ENCODE measurements at places on chromosomes 2 and 18.

DNA sequence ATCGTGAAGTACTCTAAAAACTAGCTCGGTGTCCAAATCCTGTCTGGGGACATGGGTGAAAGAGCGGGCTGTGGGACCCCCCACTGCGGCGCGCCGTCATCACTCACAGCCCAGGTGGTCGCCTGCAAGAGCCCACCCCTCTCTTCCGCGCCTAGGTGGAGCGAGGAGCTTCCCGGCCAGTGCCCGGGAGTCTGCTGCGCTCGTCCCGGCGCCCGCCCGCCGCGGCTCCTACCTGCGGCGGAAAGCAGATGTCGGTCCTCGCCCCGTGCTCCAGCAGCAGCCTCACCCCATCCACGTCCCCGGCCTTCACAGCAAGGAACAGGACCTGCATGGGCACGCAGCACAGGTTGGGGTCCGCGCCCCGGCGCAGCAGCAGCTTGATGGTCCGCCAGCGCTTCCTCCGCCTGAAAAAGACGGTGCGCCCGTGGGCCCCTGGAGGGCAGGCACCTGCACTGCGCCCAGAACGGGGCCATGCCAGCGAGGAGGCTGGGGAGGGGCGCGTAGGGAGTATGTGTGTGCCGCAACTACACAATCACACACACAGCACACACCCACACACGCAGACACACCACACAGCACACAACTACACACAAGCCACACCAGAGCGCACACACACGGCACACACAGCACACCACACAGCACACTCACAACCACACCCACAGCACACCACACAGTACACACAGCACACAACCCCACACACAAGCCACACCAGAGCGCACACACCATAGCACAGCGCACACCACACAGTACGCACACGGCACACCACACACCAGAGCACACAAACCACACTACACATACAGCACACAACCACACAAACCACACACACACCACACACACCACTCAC, 37.4 kb downstream of the ANKMY1 start:
- no peak for DNase-seq

GRCh38 chr2:133374781-133375180, 193.5 kb downstream of the NCKAP5 start:
- DNase-seq: no peak

DNA sequence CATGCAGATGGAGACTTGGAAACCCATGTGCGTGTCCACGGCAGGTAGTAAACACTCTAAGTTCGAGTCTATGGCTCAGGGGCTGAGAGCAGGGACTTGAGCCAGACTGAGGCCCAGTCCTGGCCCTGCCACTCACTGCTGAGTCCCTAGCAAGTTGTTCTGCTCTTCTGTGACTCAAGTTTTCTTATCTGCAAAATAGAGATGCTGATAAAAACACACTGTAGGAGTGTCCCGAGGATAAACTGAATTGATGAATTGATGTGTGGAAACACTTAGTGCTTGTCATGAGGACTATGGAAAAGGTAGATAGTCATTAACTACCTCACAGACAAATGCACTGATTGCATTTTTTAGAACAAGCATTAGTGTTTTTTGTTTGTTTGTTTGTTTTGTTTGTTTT, 73.2 kb downstream of the BOLA3 start:
- DNase-seq: no peak

DNA sequence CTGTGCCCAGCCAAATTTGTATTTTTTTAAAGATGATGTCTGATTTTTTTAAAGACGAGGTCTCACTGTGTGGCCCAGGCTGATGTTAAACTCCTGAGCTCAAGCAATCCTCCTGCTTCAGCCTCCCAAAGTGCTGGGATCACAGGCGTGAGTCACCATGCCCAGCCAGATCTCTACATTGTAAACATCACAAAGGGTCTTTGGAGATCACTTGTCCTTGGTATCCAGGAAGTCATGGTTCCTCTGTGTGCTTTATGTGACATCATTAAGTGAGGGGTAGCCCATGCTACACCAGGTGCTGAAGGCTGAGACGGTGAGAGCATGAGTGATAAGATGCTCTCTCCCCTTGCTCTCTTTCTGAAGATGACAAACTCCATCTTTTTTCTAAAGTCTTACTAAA, 7.0 kb upstream of the NUP35 start:
- DNase-seq: no peak

DNA sequence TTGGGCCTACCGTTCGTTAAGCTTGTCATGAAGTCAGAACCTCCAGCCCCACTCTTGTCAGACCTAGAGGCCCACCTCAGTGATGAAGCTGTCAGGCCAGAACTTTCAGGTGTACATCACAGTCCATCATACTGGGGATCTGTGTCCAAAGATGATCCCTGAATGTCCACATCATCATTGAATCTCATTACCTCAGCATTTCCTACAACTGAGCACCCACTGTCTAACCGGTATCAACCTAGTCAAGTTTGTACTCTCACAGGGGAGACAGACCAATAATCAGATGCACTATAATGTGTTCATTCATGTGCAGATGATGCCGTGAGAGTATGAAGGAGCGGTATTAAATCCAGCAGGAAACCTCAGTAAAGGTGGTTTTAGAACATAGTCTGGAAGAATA, 36.3 kb upstream of the EHBP1 start:
- no peak for DNase-seq

DNA sequence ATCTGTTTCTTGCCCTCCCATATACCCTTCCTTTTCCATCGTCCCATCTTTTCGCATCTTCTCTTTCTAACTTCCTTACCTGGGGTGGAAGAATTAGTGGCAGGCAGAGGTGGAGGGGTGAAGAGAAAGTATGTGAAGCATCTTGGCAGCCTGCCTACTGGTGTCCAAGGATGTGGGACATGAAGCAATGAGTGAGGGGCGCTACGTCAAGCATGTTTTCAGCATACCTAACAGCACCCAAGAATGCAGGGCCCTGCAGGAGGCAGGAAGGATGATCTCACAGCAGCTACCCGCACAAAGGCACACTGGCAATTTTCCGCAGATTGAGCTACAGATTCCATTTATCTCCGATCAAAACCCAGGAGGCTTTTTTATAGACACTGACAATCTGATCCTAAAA, 42.2 kb downstream of the METTL4 start:
- DNase-seq: no peak

GRCh38 chr18:36589857-36590543, 238.8 kb downstream of the TPGS2 start:
- no peak for DNase-seq

- DNase-seq: no peak
Observed at GRCh38 chr2:233982421-233983121, 65.4 kb downstream of the TRPM8 start.

DNA sequence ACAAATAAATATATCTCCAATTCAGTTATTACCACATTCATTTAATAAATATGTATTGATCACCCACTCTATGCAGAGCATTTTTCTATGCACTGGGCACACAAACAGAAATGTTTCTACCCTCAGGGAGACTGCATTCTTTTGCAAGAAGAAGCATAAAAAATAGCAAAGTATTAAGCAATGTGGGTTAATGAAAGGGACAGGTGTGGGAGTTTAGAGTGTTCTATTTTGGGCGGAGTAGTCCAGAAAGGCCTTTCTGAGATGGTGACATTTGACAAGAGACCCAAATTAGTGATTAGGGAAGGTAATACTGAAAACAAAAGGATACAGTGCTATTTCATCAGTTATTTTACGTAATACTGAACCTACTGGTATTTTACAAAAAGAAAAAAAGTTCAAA, 394.3 kb upstream of the CHST9 start:
- no peak for DNase-seq

DNA sequence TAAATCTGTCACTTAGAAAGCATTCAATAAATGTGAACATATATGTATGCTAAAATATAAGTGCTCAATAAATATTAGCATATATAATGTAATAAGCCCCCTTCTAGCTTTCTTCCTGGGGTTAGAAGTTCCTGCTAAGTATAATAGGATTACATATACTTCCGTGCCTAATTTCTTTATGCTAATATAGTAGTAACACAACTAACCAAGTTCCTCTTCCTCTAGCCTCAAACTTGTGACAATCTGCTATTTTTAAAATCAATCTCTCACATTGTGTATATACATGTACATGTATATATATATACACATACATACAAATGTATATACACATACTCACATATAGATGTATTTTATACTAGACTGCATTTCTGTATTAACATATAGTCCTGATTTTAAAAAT, 32.2 kb downstream of the TLK1 start:
- no peak for DNase-seq

- DNase-seq: no peak
Observed at GRCh38 chr18:36075862-36076587, 8.7 kb upstream of the RPRD1A start.

DNA sequence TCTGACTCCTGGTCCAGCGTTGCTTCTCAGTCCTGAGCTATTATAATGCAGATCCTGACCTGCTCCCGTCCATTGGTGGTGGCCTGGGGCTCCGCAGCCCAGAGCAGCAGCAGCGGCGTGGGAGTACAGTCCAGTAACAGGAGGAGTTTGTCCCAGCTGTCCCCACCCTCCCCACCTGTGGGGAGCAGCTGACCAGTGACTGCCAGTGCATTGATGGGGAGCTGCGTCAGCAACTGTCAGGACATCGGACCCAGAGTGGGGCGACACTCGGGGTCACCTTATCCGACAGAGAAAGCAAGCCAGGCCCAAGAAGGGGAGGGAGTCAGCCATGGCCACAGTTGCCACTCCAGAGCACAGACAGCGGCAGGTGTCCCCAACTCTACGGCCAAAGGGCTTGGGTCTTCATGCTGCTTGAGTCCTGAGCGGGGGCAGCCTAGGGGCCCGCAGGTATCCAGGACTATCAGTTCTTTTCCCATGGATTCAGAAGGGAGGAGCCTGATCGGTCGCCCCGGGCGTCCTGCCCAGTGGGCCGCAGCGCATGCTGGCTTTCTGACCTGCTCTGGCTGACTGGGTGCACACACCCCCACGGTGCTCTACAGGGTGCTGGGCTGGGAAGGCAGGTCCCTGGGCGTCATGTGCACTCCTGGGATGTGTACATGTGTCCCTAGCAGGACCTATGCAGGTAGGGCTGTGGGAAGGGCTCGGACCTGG, 29.7 kb downstream of the DNMT3A start:
- DNase-seq: no peak

DNA sequence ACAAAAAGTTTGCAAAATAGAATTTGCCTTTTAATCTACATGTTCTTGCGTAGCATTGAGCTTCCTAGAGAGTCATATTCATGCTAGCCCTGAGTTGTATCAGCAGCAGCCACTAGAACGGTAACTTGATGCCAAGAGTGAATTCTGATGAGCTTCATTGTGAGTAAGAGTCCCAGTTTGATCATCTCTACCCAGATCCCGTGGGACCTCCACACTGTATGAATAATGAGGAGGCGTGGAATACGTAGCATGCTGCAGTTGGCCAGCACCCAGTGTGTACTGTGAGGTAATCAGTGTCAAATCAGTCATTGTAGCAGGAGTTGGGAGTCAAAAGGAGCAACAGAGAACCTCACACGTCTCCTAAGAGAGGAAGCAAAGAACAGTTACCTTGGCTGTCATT, 197.9 kb downstream of the NEDD4L start:
- no peak for DNase-seq

DNA sequence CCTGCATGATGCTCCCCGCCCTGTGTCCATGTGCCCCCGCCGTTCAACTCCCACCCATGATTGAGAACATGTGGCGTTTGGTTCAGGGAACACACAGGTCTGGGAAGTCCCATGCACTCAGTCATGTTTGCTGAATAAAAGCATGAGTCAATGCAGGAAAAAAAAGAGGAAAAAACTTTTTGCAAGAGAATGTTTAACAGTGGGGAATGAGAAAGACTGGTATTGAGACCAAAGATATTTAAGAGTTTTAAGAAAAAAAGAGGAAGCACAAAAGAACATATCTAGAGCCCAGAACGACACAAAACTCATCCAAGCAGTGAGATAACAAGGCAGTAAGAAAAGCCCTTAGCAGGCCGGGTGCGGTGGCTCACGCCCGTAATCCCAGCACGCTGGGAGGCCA, 279.2 kb upstream of the THSD7B start:
- DNase-seq: no peak

DNA sequence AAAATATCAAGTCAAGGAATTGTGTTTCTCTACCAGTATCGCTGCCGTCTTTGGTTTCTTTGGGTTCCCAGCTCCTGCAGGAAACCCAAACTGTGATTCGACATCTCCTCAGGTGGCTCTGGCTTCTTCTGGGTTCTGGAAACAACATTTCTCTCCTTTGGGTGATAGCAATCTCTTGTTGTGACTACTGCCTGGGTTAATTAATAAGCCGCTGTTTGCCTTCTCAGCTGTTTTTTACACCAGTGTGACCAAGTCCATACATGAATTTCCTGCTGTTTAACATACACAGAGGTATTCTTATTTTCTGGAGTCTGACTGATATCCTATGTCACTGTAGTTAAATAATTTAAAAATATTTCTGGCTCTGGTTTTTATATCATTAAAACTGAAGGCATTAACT, 112.5 kb upstream of the DCC start:
- DNase-seq: no peak

DNA sequence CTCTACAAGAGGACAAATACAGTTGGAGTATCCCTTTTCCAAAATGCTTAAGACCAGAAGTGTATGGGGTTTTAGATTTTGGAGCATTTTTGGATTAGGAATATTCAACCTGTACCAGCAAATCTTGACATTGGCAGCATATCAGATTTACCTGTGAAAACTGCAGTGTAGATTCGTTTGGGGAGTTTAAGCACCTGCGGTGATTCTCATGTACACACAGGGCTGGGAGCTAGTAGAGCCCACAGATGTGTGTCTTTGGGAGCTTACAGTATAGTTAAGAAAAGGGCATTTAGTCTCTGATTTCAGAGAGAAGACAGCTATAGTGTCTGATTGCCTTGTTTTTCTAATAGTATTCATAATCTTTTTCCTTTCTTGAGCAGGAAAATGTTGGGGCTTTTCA, 30.1 kb downstream of the PTCD3 start:
- no peak for DNase-seq

DNA sequence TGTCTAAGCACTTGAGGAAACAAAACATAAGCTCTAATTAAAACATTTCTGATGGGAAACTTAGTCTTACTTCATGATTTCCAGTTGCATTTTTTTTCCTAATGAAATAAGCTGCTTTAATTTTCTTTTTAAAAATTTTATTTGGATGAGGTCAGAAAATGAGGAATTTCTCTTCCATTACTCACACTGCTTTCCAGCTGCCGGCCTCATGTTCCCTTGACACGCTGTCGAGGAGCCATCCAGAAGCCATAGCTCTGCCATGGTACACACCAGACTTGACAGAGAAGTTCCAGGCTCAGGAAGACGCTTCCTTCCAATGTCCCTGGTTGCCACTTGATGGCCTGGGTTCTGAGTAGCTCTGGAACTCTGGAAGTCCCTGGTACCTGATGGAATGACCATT, 12.1 kb upstream of the MAPRE2 start:
- DNase-seq: no peak

GRCh38 chr2:176160986-176161824, 4.1 kb downstream of the HOXD3 start:
- no peak for DNase-seq

Measured in left hindlimb (tissue), 1 donor.